ENCODE measurements at places on chromosomes 4 and X. TPM values are rescaled to one million over a fixed set of nuclear protein-coding genes. Genes with fewer than 3 reads are reported as not detected.

The GATA1 gene
- 0.25 TPM for total RNA-seq

The MAGEA10 gene
- not detected for total RNA-seq

The MAPK10 gene
- total RNA-seq = not detected

The GIMD1 gene
- total RNA-seq = not detected

The DDX3X gene
- total RNA-seq = 248 TPM

The PDGFC gene
- not detected for total RNA-seq

GRCh38 chrX:56066016-56066415, 166.1 kb upstream of the KLF8 start:
- no peak for DNase-seq

- no peak for DNase-seq
Measured at GRCh38 chrX:110699109-110699508, 96.5 kb downstream of the CHRDL1 start.

GRCh38 chr4:11152684-11153083, 276.0 kb downstream of the HS3ST1 start:
- no peak for DNase-seq

DNA sequence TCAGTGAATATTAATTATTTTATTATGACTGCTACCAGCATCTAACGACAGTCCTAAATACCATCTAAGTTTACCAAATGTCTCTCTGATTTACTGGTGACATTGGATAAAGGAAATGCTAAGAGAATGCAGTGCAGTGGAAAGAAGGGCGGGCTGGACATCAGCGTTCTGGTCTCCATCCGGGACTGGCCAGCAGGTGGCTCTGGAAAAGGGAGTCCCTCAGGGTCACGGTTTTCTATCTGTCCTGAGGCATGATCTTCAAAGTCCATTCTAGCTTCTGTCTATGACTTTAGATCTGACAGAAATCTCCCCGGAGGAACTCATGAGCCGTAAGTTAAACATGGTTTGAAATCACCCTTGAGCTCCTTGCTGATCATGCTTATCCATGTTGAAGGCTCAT, 3.3 kb downstream of the TRIM2 start:
- DNase-seq = no peak

GRCh38 chrX:135651647-135652295, 61.7 kb upstream of the CT45A1 start:
- DNase-seq = no peak

- DNase-seq = no peak
Measured at GRCh38 chrX:112688242-112688641, 8.5 kb upstream of the LHFPL1 start.

DNA sequence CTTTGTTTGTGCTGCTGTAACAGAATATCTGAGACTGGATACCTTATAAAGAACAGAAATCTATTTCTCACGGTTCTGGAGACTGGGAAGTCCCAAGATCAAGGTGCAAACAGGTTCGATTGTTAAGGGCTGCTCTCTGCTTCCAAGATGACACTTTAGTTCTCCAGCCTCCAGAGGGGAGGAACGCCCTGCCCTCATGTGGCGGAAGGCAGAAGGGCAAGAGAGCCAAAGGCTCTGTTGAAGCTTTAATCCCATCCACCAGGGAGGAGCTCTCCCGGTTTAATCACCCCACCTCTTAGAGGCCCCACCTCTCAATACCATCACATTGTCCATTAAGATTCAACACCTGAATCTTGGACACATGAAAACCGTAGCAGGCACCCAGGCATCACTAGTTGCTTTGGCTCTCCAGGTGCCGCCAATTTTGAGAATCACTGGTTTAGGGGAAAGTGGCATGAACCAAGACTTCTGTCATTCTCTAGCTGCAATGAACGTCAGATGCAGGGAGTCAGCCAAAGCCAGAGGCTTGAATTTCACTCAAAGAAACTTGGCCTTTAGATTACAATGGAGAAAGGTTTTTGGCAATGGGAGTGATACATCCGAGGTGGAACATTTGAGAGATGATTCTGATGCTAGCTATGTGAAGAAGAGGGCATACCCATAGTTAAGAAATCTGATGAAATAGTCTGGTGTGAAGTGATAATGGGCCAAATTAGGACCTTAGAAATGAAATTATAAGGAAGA, 15.7 kb downstream of the FHL1 start:
- peak; percentile 42 for DNase-seq

- no peak for DNase-seq
Measured at GRCh38 chrX:617891-618290, 12.7 kb upstream of the SHOX start.

Data from activated naive CD4-positive, alpha-beta T cell treated with anti-CD3 and anti-CD28 coated beads, Interleukin-2, amount 50 U/mL, for 72 hours (primary cell).